HuH-7.5 (cell line): ENCODE measurements at places on chromosomes 6 and 20.

DNA sequence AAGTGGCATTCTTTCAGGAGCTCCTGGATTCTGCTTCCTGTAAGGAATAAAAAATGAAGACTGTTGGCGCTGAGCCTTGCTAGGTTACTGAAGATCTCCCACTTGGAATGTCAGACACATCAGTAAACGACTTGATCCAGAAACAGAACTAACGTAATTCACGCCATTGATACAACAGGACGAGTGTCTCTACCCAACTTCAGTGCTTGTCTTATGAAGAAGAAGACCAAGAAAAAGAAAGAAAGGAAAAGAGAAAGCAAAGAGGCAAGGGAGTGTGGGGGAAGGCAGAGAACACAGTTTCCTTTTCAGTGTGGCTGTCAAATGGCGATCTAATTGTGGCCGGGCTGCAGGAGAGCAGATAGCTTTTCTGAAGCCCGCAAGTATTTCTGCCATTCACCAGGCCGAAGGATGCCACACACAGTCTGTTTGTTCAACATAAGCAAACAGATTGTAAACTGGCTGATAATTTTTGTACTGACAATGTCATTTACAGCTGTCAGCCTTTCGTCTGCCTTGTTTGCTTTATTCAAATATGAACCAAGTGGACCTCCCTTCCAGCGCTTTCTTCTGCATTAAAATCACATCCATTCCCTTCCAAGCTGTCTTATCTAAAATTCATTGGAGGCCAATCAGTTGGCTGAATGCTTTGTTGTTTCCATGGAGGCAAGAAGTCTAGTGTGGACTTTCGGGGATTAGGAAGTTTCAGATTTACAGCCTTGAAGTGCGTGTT is 180.6 kb downstream of the FOXA2 start:
- no peak for DNase-seq

- no peak for DNase-seq
Measured at GRCh38 chr6:5764401-5764955, 242.2 kb downstream of the NRN1 start.

- DNase-seq: no peak
Measured at GRCh38 chr6:12522347-12522746, 194.2 kb upstream of the PHACTR1 start.

DNA sequence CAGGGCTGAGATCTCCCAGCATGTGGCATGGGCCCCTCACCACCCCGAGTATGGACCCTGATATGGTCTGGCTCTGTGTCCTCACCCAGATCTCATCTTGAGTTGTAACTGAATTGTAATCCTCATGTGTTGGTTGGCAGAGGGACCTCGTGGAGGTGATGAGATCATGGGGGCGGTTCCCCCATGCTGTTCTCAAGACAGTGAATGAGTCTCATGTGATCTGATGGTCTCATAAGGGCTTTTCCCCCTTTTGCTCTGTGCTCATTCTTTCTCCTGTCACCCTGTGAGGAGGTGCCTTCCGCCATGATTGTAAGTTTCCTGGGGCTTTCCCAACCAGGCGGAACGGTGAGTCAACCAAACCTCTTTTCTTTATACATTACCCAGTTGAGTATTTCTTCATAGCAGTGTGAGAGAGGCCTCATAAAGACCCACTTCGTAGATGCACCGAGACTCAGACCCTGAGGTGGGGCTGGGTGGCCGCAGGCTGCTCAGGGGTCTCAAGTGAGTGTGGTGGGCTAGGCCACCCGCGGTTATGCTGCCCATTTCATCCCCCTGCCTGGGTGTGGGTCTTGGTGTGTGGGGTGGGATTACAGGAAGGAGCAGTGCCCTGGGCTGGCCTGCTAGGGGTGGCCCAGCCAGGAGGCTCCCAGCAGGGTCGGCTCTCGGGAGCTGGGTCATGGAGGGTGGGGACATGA is 26.2 kb upstream of the GATA5 start:
- DNase-seq: no peak

DNA sequence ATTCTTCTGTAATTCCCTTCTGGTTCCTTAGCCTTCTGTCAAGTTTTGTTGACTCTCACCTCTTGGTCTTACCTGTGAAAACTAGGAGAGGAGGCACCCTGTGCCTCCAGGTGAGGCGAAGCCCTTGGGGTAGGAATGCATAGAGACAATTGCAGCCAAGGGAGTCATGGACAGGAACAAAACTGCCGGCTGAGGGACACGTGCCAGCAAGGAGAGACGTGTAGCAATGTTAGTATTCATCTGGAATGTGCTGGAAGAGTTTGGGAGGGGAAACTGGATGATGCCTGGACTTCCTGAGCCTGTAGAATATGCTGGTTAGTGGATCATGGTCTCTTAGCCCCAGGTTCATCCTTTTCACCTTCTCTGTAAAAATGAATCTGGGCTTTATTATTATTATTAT is 3.9 kb upstream of the TIAM2 start:
- DNase-seq: no peak

DNA sequence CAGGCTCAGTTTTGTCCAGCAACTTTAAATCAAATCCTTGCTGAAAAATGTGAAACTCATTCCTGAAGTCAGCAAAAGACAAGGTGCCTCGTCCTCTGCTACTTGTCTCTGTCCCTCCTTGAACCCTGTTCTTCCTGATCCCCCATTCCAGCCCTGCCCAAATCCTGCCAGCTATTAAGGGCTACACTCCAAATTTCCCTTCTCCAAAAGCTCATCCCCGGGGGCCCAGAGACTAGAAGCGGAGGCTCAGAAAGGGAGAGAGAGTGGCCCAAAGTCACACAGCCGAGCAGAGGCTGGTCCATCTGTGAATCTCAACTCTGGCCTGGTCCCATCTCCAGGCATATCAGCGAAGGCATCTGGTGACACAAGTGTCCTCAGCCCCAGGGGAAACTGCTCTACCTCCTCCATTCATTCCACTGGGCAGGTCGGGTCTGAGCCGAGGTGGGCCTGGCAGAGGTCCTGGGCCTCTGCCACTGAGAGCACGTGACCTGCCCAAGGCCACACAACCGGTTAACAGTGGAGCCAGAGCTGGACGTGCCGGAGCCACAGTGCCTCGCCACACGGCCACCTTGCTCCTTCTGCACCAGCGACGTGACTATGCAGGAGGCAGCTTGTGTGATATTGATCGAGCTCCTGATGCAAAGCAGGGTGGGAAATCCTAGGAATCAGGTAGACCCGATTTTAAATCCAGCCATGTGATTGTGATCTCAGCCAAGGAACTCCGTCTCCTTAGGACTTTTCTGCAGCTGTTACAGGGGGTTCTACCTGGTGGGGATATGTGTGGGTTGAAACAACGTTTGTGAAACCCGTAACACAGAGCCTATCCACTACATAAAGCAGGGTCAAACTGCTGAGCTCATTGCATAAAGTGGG is 28.6 kb downstream of the NOL4L start:
- no peak for DNase-seq

- DNase-seq: no peak
Measured at GRCh38 chr20:43988451-43988850, 73.8 kb downstream of the TOX2 start.

GRCh38 chr6:2110504-2110903 is 134.9 kb downstream of the GMDS start:
- DNase-seq: no peak

GRCh38 chr6:110520992-110521543 is 44.7 kb upstream of the SLC22A16 start:
- DNase-seq: no peak
